ENCODE measurements at places on chromosomes 2 and 18. TPM values are rescaled to one million over a fixed set of nuclear protein-coding genes. Genes with fewer than 3 reads are reported as not detected.

DNA sequence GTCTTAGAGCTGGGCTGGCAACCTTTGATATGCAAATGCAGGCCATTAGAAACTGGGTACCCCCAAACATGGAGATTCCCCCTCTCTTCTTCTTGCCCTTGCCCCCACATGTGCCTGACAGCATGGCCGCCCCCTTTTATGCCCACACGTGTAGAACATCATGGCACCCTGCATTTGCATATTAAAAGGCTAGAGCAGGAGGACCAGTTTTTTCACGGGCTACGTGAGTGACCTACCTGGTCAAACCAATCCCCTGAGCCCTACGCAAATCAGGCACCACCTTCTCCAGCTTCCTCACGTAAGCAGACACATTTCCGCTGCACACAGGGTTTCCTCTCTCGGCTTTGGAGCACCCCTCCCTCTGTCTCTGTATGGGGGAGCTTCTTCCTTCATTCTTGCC, 110.9 kb upstream of the COPS8 start:
- peaks cover 7% of the 10 kb centered on the region for H3K27me3 ChIP-seq
- H3K4me1 ChIP-seq, result peaks cover 12% of the 10 kb centered on the region
- H3K27ac ChIP-seq, result no peak overlapping the region
- no peak for DNase-seq
- H3K4me3 ChIP-seq, result no peak overlapping the region
- H3K36me3 ChIP-seq, result no peaks in the 10 kb centered on the region

DNA sequence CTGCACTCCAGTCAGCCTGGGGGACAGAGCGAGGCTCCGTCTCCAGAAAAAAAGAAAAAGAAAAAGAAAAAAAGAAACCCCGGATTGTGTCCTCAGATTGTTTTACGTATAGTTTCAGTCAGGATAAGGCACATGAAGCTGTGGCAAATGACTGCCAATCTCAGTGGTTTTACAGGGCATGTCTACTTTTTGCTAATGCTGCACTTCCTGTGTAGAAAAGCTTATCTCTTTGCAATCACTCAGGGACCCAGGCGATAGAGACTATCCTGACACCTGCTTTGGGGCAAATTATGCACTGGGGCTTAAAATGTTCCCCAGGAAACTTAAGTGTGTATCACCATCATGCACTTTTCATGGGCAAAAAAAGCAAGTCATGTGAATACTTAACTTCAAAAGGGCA, 103.7 kb upstream of the MEIS1 start:
- no peak for DNase-seq
- no peaks in the 10 kb centered on the region for H3K27me3 ChIP-seq
- no peak overlapping the region for H3K4me3 ChIP-seq
- H3K36me3 ChIP-seq, result no peaks in the 10 kb centered on the region
- H3K27ac ChIP-seq, result no peak overlapping the region

DNA sequence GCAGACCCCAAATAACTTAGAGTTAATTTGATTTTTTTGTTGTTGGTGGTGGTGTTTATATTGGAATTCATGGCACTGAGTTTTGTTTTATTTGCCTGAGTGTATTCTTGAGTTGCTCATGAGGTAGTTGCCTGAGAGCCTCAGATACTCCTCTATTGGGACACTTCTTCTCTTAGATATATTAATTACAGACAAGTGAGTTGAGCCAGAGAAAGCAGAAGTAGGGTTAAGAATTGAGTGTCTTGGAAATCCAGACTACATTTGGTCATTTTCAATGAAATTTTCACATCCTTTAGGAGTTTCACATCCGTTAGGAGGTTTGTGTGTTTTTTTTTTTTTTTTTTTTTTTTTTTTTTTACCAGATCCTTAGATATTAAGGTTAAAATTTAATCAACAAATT, 29.0 kb downstream of the FMNL2 start:
- no peaks in the 10 kb centered on the region for H3K36me3 ChIP-seq
- H3K4me1 ChIP-seq, result peaks cover 5% of the 10 kb centered on the region
- no peak for DNase-seq
- no peak overlapping the region for H3K4me3 ChIP-seq
- H3K27me3 ChIP-seq, result no peaks in the 10 kb centered on the region

DNA sequence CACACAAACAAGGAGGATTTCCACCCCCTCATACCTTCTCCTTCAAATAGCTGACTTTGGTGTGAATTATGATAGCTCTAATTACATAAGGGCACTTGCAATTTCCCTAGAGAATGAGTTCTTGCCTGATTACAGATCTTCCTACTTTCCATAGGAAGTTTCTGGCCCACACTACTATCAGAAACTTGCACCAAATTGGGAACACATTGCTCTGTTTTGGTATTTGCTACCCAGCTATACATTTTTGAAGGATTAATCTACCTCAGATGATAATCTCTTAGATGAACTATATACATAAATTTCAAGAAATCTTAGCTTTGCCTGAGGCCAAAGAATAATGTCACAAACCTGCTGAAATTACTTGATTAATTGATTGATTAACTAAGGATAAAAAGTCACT, 4.9 kb downstream of the DCC start:
- peaks cover 11% of the 10 kb centered on the region for H3K27me3 ChIP-seq
- H3K4me1 ChIP-seq, result no peaks in the 10 kb centered on the region
- no peak for DNase-seq
- H3K4me3 ChIP-seq, result no peak overlapping the region
- no peak overlapping the region for H3K27ac ChIP-seq
- H3K36me3 ChIP-seq, result no peaks in the 10 kb centered on the region

- H3K4me1 ChIP-seq, result peaks cover 3% of the 10 kb centered on the region
- no peak for DNase-seq
- H3K4me3 ChIP-seq, result no peak overlapping the region
- H3K27ac ChIP-seq, result no peak overlapping the region
- H3K27me3 ChIP-seq, result no peaks in the 10 kb centered on the region
These were observed 2.0 kb upstream of the RAB3GAP1 start for GRCh38 chr2:135050132-135050531.

DNA sequence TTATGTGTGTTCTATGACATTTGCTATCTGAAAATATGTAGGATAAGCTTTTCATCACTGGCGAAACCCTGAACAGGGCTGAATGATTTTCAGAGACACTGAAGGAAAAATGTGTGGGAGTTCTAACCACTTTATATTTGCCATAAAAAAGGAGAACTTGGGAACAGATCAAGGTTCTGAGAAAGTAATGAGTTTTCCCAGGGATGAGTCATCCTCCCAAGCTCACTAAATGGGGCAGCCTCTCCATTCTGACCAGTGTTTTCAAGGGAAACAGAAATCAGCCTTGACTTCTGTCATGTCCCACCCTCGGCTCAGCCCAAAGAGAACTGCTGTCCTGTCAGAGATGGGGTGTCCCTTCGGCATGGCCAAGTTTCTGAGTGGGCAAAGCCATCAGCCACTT, 2109.8 kb upstream of the CELF4 start:
- H3K27me3 ChIP-seq, result no peaks in the 10 kb centered on the region
- peak; percentile 79 for DNase-seq
- no peak overlapping the region for H3K4me3 ChIP-seq

- no peak overlapping the region for H3K4me3 ChIP-seq
- H3K36me3 ChIP-seq, result no peaks in the 10 kb centered on the region
- H3K27me3 ChIP-seq, result no peaks in the 10 kb centered on the region
- H3K4me1 ChIP-seq, result no peaks in the 10 kb centered on the region
- DNase-seq, result no peak
These were observed 13.6 kb upstream of the CXCR4 start for GRCh38 chr2:136131484-136131960.

- peak overlapping the region; percentile 97 for H3K27ac ChIP-seq
- H3K27me3 ChIP-seq, result no peaks in the 10 kb centered on the region
These were observed 3.1 kb downstream of the NFE2L2 start for GRCh38 chr2:177261116-177262060.

DNA sequence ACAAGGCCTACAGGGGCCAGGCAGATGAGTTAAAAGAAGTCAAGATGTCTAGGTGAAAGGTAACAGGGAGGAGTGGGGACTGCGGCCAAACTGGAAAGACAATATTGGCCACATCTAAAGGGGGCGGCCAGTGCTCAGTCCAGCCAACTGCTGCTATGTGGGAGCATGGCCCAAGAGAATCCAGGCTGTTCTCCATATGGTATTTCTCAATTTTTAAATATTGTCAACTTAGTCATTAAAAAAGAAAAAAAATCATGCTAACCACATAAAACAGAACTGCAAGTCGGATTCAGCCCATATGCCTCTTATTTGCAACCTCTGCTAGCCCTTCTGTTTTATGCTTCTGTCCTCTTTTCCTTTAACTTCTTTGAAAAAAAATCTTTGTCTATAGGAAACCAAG, 14.8 kb downstream of the TRABD2A start:
- DNase-seq, result peak; percentile 73
- no peaks in the 10 kb centered on the region for H3K4me1 ChIP-seq
- no peaks in the 10 kb centered on the region for H3K36me3 ChIP-seq

The RPRM gene
- total RNA-seq, result not detected

The KATNAL2 gene
- total RNA-seq, result 4.6 TPM

The ATOH8 gene
- total RNA-seq, result 19.0 TPM

The ACTR3 gene
- 120 TPM for total RNA-seq

The ZC3H6 gene
- total RNA-seq, result 6.6 TPM

The MAL gene
- total RNA-seq, result not detected

Measured in fibroblast of lung (primary cell).